ENCODE measurements at places on chromosomes 13 and 19.

- DNase-seq, result no peak
Measured at GRCh38 chr13:30552567-30552966, 65.2 kb upstream of the USPL1 start.

DNA sequence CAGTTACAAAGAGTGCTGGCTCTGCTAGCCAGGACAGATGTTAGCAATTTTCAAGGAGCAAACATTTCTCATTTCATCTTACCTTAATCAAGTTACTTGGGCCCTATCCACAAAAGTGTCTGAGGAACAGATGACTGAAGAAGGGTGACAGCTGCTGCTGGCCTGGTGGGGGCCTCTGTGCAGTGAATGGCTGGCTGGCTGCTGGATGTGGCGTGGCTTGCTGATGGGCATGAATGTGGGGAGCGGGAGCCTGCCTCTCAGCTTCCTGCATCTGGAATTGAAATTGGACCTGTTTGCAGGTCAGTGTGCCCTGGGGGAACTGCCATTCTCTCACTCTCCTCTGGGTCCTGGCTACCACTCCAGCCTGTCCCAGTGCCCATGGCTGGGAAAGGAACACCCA is 94.7 kb downstream of the RGCC start:
- no peak for DNase-seq

DNA sequence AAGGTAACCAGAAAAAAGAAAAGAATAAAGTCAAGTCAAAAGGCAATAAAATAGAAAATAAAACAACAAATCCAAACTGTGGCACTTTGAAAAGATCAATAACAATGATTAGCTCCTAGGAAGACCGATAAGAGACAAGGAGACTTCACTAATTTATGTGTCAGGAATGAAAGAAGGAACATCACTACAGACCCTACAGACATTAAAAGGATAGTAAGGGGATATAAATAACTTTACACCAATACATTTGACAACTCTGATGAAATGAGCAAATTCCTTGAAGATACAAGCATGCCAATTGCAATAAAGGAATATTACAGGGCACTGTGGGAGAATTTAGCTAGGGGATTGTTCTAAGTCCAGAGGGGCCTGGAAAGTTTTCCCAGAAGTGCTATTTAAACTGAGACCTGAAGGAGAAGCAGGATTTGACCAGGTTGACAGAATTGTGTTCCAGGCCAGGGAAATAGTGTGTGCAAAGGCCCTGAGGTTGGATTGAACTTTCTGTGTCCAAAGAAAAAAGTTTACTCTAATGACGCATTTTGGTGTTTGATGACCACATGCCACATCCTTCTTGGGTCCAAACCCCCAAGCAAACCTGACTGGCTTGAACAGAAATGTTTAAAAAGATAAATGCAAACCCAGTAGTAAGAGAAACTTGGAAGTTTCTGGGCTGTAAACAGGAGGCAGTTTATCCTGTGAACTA is 1.6 kb upstream of the C19orf38 start:
- no peak for DNase-seq

DNA sequence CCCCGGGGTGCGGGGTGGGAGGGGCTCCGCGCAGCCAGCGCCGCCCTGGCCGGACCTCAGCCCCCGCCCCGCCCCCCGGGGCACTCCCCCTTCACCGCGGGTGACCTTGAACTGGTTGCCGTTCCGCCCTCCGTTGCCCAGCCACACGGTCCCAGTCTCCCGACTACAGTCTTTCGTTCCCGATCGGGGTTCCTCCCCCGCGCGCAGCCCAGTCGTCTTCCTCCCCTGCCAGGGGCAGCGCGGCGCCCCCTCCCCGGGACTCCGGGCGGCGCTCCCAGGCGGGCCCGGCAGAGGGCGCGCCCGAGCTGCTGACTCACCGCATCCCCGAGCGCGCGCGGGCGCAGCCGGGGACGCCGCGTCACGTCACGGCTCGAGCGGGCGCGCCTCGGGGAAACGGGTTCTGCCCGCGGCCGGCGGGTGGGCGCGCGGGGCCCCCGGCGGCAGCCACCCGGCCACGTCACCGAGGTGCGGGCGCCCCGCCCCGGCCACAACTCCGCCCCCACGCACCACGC is 459 bp downstream of the MIDN start:
- DNase-seq, result peak; percentile 79

DNA sequence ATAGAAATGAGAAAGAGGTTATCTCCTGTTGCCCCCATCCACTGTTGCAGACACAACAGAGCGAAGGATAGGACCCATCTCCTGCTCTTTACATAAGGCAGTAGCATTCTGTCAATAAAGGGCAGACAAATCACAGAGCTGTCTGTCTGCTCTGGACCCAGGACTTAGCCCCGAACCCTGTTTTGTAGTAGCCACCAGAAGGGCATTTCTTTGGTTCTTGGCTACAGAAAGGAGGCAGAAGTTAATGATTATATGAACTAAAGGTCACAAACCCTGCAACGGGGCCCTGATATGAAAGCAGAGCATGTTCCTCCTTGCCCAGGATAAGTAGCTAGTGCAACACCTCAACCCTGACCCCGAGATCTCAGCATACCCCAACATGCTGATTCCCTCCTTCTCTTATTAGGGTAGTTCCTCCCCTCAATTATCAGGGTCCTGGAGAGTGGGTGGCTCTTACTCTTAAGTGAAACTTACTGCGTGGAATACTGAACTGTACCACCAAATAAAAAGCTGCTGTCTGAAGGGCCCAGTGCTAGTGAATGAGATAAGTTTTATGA is 680.4 kb upstream of the SPRY2 start:
- no peak for DNase-seq

GRCh38 chr13:34435338-34435737 is 506.7 kb upstream of the NBEA start:
- peak; percentile 48 for DNase-seq

DNA sequence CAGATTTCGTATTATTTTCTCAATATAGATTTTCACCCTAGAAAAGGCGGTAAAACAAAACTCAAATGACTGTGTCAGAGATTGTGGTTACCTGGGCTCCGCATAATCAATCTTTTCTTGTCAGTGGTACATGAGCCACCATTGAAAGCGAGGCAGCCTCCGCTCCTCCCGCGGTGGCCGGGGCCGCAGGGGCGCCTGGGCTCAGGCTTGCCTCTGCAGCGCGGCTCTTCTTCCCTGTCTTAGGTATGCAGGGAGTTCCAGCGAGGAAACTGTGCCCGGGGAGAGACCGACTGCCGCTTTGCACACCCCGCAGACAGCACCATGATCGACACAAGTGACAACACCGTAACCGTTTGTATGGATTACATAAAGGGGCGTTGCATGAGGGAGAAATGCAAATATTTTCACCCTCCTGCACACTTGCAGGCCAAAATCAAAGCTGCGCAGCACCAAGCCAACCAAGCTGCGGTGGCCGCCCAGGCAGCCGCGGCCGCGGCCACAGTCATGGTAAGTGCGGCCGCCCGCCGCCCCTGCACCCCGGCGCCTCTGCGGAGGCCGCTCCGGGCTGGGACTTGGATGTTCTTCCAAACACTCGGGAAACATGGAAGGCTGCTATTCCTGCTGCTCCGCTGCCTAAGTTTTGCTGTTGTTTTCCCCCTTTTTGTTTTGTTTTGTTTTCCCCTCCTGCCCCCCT is 87.3 kb upstream of the RAP2A start:
- DNase-seq, result no peak

- DNase-seq, result no peak
Measured at GRCh38 chr13:94218951-94219350, 260.5 kb downstream of the DCT start.

DNA sequence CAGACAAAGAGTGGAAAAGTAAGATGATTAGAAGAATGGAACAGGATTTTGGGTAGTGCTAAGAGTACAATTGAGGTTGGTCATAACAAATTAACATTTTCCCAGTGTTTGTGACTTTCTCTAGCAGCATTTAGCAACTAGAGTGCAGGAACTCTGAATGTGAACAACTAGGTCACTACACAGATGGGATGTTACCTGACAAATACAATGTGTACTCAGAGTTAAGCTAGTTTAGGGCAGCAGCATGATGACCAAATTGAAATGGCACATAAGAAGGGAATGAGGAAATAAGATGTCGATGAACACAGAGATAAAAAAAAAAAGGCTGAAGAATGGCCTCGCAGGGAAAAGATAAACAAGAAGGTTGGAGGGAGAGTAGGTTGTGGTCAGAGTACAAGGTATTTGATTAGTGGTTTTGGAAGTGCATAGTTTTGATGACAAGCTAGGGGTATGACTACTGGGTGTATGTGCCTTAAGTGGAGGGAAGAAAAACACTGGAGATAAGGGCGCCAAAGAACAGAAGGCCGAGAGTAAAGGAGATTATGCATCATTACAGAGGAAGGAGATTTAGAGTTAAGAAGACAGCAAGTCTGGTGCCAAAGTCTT is 381.1 kb downstream of the FGF14 start:
- no peak for DNase-seq

GRCh38 chr19:5547881-5548280 is 19.9 kb downstream of the TINCR start:
- DNase-seq, result peak; percentile 31

- DNase-seq, result peak; percentile 84
Measured at GRCh38 chr13:59746291-59746962, 417.3 kb downstream of the DIAPH3 start.

DNA sequence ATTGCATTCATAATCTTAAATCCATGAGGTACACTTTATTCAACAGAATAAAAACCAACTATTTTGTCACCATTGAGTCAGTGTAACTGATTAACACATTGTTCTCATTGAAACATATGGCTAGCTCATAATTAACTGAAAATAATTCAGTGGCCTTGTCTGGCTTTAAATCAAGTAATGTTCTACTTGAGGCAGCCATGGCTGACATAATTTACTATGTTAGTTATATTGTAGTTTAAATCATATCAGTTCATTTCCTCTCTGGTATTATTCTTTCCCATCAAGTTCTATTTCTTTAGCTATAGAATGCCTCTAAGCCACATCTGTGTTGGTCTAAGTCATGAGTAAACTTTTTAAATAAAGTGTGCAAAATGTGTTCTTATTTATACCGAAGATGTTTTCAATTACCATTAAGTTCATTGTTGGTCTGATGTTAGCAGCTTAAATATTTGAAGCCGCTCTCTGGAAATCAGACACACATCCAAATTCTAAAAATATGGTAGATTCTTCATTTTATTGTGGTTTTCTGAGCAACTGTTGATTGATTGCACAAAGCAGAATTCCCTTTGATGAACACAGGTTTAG is 393.7 kb downstream of the GPC6 start:
- DNase-seq, result peak; percentile 91

GRCh38 chr19:49403404-49404187 is 15.5 kb downstream of the KASH5 start:
- DNase-seq, result peak; percentile 48

DNA sequence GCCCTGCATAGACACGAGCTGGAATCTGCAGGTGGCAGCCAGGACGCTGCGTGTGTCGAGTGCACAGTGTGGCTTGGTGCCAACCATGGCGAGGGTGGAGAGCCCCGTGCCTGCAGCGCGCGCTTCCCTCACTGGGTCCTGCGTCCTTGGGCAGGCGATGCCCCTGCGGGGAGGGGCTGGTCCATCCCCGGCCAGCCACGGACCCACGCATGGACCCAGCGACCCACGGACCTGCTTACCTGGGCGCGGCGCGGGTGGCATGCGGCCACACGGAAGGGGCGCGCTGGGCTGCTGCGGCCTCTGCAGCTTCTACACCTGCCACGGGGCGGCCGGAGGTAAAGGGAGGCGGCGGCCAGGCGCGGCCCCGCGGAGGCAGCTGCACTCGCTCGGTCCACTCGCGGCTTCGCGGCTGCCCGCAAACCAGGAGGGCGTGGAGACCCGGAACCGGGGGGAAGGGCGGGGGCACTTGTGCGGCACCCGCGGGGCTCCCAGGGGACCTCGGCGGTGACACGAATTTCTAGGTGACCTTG is 569 bp upstream of the MCF2L start:
- no peak for DNase-seq

GRCh38 chr13:110323172-110323891 is 16.2 kb downstream of the COL4A2 start:
- peak; percentile 91 for DNase-seq

DNA sequence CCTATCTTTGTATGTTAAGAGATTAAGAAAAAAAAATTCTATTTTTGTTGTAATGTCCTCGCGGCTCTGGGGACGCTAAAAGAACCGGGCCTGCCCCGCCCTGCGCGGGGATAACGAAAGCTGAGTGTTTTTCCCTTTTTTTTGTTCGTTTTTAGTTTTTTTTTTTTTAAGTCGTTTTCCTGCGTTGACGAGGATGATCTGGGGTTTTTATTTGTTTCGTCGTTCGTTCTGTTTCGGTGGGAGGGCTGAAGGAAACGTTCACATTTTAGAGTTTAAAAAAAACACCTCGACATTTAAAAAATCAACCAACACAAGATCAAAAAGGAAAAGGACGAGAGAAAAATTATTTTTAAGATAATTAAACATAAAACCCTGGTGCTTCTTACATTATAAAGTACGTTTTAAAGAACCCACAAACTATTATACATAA is 5.6 kb downstream of the LYL1 start:
- DNase-seq, result no peak

DNA sequence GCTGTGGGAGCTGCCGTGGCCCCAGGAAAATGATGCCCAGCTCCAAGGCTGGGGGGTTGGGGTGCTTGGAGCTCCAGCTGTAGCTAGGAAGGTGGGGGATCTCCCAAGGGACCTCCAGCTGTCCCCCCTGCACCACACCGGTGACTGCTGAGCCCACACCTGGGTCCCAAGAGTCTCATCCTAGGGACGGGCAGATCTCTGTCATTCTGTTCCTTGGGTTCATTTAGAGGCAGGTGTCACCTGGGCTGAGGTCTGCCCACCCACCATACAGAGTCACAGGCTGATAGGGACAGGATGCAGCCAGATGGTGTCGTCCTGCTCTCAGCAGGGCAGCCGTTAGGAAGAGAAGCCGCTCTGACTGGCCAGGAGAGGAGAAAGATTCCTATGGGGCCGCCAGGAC is 5.3 kb downstream of the F2RL3 start:
- no peak for DNase-seq

GRCh38 chr13:111476197-111476596 is 155.8 kb downstream of the TEX29 start:
- DNase-seq, result no peak

DNA sequence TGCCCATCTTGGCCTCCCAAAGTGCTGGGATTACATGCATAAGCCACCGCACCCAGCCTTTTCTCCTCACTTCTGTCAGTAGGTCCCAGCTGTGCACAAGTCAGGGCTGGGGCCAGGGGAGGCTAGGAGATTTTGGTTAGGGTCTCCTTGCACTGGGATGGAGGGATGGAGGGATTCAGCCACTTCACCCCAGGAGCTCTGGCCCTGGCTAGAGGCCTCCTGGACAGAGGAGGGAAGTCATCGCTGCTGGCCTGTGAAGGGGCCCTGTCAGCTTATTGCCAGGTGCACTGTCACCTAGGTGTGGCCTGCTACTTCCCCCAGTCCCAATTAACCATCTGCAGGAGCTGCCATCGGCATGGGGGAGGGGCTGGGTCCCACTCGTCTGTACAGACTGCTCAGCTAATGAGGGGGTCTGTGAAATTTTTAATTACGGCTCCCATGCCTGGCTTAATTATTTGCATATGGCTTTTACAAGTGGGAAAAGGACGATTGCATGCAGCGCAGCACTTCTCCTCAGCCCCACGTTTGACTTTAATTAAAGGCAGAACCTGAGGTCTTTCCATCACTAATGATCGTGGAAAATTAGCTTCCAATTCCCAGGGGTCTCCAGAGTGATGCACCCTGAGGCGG is 52.4 kb downstream of the CHST8 start:
- no peak for DNase-seq
